ENCODE measurements at places on chromosomes 11 and 22. TPM values are rescaled to one million over a fixed set of nuclear protein-coding genes. Genes with fewer than 3 reads are reported as not detected.

DNA sequence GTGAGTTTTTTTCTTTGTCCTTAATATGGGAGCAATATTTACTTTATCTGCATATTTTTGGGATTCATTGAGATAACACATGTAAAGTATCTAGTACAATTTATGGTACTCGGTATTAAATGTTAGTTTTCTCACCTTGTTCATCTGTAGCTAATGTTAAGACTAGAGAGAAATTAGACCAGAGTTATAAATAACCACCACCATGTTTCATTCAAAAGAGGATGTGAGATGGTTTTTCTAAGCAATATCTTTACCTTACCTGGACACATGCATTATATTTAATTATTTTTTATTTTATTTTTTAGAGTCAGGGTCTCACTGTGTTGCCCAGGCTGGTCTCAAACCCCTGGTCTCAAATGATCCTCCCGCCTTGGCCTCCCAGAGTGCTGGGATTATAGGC lies 18.4 kb downstream of the ARHGAP42 start:
- DNase-seq: no peak

- DNase-seq: no peak
These were observed 29.2 kb downstream of the A4GALT start for GRCh38 chr22:42691440-42691839.

DNA sequence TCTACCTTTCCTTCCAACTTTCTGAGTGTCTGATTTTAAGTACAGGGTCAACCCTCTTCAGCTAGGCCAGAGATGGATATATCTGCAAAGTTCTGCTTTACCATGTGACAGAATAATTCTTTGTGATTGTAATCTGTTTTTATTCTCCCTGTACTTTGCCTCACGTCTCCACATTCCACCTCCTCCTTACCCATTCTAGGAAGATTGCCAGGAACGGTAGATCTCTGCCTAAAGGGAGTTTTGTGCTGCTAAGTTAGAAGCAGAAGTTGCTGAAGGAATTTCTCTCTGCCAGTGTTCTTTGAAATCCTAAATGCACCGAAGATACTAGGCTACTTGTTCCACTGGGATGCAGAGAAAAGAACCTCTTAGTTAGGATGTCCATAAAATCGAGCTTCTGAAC lies 20.7 kb upstream of the FAM181B start:
- no peak for DNase-seq

DNA sequence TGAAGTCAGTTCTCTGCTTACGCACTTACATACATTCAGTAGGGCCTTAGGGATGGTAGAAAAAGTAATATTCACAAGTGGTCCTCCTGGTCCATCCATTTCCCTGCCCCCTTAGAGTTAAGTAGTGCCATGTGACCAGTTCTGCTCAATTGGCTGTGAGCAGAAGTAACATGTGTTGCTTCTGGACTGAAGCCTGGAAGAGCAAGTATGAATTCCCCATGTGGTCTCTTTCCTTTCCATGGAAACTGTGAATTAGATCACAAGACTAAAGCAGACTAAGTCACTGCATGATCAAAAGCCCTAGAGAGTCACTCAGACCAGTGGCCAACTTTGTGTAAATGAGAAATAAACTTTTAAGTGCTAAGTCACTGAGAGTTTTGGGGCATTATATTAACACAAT lies 341.7 kb upstream of the CADM1 start:
- no peak for DNase-seq

GRCh38 chr22:41935015-41935351 lies 8.4 kb upstream of the TNFRSF13C start:
- DNase-seq: no peak

DNA sequence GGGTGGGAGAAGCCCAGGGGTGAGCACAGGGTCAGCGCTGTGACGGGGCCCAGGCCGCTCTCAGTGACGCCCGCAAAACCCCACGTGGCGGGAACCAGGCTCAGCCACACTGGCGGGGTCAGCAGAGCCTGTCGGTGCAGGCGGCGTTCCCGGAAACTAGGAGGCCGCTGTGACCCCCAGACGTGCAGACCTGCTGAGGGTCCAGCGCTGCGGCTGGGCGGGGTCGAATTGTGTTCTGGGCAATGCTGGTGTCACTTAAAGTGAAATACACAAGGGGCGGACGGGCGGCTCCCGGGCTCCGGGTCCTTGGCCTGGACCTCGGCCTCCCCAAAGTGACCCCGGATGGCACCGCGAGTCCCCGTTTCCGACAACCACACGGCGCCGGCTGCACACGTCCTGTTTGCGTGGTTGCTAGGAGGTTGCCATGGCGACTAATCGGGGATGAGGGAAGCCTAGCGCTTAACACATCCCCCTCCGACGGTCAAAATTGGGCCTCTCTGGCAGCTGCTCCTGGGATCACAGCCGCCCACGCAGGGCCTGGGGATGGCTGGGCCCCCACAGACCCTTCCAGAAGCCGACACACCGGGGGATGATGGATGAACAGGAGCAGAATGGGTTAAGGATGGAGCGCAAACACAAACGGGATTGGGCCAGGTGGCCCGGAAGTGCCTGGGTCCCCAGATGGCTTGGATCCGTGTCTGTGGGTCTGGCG lies 81.7 kb upstream of the PRR5 start:
- peak; percentile 53 for DNase-seq

DNA sequence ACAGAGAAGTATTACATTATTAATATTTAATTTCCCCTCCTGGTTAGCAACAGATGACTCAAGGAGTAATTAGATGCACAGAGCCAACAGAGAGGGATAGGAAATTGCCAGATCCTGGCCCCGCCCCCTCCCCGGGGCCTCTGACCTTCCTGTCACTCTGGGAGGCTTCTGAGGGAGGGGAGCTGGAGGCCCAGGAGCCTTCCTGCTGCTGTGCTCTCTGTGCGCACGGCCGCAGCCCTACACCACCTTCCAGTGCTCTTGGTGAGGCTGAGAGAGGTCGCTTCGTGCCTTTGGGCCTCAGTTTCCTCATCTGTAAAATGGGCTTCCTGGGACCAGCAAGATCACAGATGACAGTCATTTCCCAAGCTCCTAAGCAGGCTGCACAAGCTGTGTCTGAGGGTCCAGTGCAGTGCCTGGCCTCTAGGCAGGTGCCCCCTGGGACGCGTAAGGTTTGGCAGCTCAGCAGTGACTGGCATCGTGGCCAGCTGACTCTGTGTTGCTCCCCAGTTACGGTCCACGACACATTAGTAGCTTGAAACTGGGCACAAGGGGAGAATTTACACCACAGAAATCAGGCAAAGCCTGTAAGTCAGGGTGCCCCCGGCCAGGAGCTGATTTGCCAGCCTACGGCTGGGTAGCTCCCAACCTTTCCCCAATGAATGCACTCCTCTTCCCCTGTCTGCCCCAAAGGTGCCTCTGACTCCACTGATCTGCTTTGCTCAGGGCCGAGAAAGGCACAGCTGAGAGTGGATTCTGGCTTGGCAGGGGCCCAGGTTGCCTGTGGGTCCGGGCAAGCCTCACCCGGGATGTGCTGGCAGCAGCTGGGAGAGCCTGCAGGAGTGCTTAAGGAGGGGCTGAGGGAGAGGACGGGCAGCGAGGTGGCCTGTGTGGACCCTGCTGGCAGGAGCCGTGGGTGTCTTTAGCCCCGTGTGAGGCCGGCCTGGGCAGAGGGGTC lies 2.3 kb downstream of the ADORA2A start:
- no peak for DNase-seq

GRCh38 chr11:76801736-76802135 lies 18.6 kb downstream of the TSKU start:
- no peak for DNase-seq

GRCh38 chr11:28463826-28464225 lies 355.6 kb downstream of the METTL15 start:
- no peak for DNase-seq

DNA sequence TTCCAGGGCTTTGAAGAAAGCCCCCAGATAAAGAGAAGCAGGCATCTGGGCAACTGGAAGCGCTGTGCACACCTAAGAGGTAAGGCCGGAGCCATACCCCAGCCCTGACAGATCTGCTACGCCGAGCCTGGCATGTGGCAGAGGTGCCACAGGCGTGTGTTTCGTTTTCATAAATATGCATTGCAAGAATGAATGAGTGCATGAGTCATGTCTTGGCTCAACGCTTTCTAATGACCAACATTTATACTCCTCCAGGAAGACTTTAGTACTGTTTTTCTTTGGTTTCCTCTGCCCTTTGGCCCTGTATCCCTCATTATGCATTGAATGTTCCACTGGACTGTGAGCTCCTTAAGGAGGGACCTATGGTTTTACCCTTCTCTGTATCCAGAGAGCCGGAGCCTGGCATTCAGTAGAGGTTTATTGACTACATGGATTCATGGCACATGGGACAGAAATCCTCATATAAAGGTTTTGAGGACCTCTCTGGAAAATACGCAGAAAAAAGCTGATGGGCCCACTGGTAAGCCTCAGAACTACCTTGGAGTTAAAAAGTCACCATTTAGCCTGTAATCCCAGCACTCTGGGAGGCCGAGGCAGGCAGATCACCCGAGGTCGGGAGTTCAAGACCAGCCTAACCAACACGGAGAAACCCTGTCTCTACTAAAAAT lies 38.9 kb upstream of the CSNK2A3 start:
- DNase-seq: no peak

GRCh38 chr22:20109411-20110358 lies 6.2 kb upstream of the RANBP1 start:
- no peak for DNase-seq

DNA sequence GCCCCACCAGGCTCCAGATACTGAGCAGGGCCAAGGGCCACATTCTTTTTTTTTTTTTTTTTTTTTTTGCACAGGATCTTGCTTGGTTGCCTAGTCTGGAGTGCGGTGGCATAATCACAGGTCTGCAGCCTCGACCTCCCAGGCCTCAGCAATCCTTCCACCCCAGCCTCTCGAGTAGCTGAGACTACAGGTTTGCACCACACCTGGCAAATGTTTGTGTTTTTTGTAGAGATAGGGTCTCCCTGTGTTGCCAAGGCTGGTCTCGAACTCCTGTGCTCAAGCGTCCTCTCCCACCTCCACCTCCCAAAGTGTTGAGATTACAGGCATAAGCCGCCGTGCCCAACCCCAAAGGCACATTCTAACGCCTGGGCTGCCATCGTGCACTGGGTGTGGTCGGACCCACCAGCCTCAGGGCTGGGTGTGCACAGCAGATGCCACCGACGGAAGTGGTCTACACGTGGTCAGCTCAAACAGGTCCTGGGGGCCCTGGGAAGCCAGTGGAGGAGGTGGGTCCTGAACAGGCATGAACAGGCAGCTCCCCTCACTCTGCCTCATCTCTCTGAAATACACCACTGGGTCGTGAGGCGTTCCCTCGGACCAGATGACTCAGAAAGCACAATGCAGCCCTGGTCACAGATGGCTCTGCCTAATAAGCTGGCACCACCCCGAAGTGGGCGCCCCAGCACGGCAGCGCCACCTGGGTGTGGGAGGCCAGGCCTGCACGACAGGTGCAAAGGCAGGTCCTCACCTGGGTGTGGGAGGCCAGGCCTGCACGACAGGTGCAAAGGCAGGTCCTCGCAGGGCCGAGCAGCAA lies 5.1 kb upstream of the B4GALNT4 start:
- DNase-seq: no peak

DNA sequence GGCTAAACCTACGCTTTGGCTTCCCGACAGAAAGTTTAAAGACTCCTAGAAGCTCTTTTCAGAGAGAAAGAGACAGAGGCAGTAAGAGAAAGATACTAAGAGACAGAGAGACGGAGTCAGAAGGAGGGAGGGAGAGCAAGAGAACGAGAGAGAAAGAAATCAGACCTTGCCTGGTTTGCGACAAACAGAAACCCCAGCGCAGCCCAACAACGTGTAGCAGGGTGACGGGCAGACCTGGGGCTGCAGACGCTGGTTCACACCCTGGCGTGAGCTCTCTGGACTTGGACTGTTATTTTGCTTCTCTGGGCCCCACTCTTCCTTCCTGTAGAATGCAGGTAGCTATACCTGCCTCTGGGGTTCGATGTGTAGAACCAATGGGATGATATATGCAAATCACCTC lies 244.4 kb upstream of the SYN3 start:
- DNase-seq: no peak

GRCh38 chr11:105734426-105734825 lies 124.6 kb downstream of the GRIA4 start:
- DNase-seq: peak; percentile 6

DNA sequence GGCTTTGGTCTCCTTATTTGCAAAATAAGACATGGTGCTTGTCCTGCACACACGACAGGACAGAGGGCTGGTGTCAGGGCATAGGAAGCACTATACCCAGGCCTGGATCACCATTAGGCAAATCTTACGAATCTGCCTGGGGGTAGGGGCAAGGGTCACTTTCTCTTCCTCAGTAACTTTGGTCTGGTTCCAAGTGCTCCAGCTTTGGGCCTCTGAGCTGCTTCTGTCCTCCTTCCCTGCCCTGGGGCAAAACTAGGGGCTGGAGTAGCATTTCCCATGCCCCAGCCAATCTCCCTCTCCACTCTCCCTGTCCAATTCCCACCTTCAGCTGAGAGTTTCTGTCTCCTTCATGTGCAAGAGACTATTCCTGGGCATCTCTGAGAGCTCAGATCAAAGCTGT lies 123.7 kb upstream of the NECTIN1 start:
- DNase-seq: no peak

DNA sequence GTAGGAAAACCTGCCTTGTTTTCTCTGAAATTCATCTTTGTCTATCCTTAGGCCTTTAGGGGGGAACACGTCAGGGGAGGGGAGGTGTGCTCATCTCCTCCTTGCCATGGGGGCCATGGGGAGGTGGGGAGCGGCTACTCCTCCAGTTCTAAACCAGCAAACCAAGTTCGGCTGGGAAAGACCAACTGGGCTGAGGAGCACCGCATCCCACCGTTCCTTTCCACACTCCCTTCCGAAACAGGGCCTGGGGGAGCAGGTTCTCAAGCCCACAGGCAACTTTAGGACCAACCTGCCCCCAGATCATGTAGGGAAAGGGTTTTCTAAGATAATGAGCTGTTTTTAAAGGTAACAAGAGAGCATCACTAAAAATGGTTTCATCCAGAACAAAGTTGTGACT lies 77.5 kb upstream of the PITPNB start:
- no peak for DNase-seq

SLC25A45 gene
- 9.2 TPM for polyA plus RNA-seq

NRIP3 gene
- 1.8 TPM for polyA plus RNA-seq

TTC28 gene
- 33.1 TPM for polyA plus RNA-seq

NFAM1 gene
- polyA plus RNA-seq: 0.65 TPM

FOLR3 gene
- 3.0 TPM for polyA plus RNA-seq

EXPH5 gene
- 4.9 TPM for polyA plus RNA-seq

SLC35E4 gene
- polyA plus RNA-seq: 2.0 TPM

ACCS gene
- polyA plus RNA-seq: 43.6 TPM

OR8G5 gene
- not detected for polyA plus RNA-seq

OR4A16 gene
- polyA plus RNA-seq: not detected

PHLDA2 gene
- 1.7 TPM for polyA plus RNA-seq

All from renal cortex interstitium (tissue), 15 donors.